Neural crest cell (in vitro differentiated cells): ENCODE measurements at places on chromosomes 3 and 15.

DNA sequence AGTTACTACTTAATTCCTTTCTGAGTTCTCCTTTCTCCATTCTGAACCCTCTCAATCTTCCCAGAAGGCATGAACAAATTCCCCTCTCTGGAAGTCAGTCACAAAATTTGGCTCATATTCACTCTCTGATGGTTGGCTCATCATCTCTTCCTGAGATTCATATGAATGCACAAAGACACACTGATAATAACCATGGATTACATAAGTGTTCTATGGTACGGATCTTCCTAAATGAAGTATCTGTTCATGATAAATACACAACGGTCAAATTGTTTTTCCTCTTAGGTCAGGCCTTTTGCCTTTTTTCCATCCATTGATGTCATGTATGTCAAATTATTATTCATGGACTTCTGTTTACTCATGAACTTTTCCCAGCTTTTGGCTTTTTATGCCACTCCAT is 162.6 kb downstream of the P2RY1 start:
- no peak for DNase-seq

- no peak for DNase-seq
Observed at GRCh38 chr3:40511031-40511718, 5.3 kb downstream of the ZNF620 start.

DNA sequence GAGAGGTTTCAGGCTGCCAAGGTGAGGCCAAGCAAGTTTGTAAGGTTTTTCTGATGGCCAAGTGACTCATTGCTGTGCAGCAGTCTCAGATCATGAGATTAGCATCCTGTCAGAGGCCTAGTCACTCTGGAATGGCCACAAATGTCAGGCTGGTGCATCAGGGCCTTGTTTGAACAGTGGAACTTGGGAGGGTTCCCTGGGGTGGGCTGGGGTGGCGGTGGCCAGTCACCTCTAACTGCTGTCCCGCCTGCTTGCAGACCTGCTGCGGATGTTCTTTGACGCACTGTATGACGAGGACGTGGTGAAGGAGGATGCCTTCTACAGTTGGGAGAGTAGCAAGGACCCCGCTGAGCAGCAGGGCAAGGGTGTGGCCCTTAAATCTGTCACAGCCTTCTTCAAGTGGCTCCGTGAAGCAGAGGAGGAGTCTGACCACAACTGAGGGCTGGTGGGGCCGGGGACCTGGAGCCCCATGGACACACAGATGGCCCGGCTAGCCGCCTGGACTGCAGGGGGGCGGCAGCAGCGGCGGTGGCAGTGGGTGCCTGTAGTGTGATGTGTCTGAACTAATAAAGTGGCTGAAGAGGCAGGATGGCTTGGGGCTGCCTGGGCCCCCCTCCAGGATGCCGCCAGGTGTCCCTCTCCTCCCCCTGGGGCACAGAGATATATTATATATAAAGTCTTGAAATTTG is 2.8 kb upstream of the FAM131A start:
- DNase-seq, result no peak

GRCh38 chr3:150216866-150217600 is 191.1 kb upstream of the TSC22D2 start:
- DNase-seq, result no peak

- no peak for DNase-seq
Observed at GRCh38 chr15:52709187-52709981, 30.2 kb upstream of the ATOSA start.

GRCh38 chr3:145854499-145854898 is 306.5 kb downstream of the PLOD2 start:
- DNase-seq, result no peak

DNA sequence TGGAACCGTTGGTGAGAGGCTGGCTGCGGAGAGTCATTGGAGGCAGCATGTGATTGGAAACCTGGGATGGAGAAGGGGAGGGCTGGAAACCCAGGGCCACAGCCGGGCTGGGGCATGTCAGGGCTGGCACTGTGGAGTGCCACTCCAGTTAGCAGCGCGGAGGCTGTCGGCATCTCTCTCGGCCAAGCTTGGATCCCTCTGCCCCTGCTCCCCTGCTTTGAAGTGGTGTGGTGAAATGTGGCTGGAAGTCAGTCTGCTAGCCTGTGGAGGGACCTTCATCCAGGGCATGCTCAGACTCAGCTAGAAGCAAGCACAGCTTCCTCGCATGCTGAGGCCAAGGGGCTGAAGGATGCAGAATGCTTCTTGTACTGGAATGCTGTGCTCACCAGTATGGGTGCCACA is 13.5 kb downstream of the SLCO3A1 start:
- DNase-seq, result no peak

- DNase-seq, result no peak
Observed at GRCh38 chr15:99662903-99663302, 70.3 kb downstream of the LYSMD4 start.

- DNase-seq, result no peak
Observed at GRCh38 chr15:69489073-69489571, 36.5 kb downstream of the RPLP1 start.

- DNase-seq, result no peak
Observed at GRCh38 chr3:72338082-72338941, 509.9 kb downstream of the SHQ1 start.

- no peak for DNase-seq
Observed at GRCh38 chr3:107506458-107506857, 16.3 kb upstream of the BBX start.

DNA sequence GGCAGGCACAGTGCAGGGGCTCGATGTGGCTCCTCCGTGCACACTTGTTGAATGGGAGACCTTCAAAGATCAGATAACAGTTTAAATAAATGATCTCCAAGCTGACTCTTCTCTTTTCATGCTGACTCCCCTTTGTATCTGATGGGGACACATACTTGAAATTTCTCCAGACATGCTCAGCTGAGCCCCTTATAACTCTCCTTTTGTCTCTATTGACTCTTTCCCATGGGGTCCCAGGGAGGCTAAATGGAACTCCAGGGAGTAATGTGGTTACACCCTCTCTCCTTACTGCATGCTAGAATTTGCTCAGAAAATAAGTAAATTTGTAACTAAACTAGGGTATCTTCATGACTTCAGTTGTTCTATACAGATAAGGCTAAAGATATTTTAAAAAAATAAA is 48.2 kb upstream of the TM4SF4 start:
- no peak for DNase-seq

DNA sequence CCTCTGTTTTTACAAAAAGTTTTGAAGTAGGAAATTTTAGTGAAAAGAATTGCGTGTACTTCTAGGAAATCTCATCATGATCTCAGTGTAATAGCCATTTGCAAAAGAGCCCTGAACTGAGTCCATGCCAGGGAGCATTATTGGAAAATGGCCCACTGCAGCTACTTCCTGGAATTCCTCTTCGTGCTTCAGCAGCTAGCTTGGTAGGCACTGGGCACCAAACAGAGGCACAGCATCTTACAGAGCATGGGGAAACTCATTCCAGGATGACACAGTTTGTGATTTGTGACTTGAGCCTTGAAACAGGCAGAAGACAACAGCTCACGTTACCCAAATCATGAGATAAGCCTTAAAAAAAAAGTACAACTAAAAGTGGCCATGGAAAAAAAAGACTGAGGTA is 179.1 kb downstream of the WDR72 start:
- DNase-seq, result no peak

GRCh38 chr3:29745232-29745870 is 464.5 kb downstream of the RBMS3 start:
- no peak for DNase-seq

DNA sequence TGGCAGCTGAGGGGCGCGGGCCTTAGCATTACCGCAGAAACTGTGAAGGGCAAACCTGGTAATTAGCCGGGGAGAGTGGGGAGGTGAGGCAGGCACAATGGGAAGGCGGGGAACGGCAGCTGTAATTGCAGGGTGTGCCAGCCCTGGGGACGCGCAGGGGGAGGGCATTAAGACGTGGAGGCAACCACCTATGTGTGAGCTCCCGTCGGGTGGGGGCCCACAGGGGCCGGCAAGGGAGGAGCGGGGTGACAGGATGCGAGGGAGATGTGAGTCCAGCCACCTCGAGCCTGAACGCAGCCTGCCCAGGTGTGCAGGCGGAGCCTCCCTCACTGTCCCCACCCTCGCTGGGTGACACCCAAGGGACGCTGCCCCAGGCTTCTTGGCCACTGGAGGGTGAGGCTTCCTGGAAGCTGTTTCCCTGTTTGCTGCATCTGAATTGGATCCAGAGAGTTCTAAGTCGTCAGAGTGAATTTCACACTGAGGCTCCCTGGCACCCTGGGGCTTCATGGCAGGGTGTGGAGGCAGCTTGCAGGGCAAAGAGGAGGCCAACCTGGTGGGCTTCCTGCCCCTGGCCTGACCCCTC is 130.6 kb upstream of the MEF2A start:
- no peak for DNase-seq

- DNase-seq, result no peak
Observed at GRCh38 chr15:81888748-81889484, 156.9 kb downstream of the MEX3B start.

DNA sequence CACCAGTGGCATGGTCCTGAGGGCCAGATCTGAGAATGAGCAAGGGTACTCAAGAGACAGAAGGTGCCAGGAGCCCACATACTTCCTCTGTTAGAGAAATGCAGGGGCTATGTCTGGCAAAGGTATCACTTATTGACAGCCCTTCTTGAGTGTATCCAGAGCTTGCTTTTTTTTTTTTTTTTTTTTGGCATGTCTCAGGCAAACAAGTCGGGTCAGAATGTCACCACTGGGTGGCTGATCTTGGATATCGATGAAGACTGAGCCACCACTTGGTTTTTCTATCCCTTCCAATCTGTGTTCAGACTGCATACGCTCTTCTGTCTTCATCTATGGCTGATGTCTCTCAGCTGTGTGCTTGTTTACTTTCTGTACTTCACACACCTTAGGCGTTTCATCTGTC is 363.4 kb upstream of the C2CD4B start:
- DNase-seq, result no peak

- DNase-seq, result no peak
Observed at GRCh38 chr15:90393040-90393439, 5.0 kb downstream of the IQGAP1 start.

DNA sequence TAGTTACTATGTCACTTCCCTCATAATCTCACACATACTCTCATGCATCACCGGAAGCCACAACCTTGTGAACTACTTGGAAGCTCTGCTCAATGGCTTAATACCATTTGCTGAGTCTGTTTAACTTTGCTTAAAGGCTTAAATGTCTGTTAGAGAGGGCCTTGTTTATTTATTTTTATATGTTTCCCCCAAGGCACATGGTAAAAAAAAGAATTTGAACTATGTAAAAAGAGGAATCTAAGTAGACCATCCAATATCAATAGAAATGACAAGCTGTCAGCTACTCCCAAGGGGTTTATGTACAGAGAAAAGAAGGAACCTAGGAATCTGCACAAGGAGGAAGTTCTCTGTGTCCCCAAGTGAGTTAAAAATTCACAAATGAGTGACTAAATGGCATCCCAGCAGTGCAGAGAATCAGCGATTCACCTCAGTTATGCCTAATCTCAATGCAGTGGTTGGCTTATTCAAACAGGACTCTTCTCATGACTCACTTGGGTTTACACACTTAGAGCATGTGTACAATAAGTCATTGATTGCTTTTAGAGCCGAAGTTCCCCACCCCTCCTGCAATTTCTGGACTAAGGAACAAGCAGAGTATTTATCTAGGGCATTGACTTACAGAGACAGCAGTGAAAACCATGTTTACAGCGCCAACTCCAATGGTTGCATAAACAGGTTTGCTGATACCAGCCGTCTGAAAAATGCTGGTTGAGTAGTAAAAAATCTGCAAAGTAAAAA is 24.4 kb downstream of the SLC2A2 start:
- DNase-seq, result no peak

GRCh38 chr15:43376017-43376705 is 5.3 kb downstream of the TUBGCP4 start:
- DNase-seq, result peak; percentile 12

GRCh38 chr3:177336873-177337450 is 139.7 kb upstream of the TBL1XR1 start:
- DNase-seq, result no peak

DNA sequence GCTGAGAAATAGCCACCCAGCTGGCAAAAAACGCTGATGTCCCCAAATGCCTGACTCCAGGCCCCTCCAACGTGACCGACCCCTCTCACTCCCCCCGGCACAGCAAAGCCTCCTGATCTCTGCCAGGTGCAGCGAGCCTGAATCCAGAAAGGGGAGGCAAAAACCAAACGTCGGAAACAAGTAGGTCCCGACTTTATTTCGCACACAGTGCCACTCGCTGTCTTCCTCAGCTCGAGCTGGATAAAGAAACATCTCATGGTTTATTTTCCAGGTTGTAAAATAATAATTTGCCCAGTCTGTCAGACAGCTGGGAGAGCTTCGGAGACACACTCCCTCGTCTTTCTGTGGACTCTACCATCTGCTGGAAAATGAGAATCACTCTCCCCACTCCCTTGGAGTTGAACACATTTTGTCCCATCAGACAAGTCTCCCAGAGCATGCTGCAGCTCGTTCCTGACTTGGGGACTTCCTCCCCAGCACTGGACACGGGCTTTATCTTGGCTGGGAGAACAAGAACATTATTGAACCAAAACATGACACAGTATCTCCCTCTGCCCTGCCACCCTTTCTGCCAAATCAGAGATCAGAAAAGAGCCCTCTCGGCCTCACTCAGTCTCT is 142.8 kb downstream of the NUP210 start:
- DNase-seq, result no peak

- no peak for DNase-seq
Observed at GRCh38 chr3:186251948-186252619, 110.0 kb downstream of the DGKG start.

DNA sequence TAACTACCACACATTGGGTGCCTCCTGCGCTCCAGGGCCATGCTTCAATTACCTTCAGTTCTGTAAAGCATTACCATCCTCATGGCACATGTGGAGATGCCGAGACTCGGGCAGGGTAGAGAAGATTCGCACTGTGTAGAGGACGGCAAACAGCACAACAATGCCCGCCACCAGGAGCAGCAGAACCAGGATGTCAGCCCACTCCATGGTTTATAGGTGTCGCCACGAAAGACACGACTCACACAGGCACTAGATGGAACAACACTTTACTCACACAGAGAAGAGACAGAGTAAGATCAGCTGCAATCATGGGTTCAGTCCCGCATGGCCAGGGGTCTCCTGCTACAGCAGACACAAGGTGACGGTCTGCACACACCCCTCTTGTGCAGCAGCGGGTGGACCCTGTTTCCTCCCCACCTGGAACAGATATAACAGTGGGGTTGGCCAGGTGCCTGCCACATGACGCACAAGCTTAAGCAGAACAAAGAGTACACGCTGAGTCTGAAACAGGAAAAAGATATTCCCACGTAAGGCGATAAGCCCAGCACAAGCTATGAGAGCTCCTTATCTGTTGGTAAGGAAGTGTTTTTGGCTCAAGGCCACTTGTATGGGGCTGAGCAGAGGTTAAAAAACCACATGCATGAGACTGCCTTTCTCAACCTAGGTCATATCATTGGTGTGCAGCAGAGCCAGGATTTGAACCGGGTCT is 2.5 kb upstream of the TBC1D21 start:
- DNase-seq, result no peak

GRCh38 chr15:89822951-89823711 is 8.5 kb upstream of the ANPEP start:
- no peak for DNase-seq

DNA sequence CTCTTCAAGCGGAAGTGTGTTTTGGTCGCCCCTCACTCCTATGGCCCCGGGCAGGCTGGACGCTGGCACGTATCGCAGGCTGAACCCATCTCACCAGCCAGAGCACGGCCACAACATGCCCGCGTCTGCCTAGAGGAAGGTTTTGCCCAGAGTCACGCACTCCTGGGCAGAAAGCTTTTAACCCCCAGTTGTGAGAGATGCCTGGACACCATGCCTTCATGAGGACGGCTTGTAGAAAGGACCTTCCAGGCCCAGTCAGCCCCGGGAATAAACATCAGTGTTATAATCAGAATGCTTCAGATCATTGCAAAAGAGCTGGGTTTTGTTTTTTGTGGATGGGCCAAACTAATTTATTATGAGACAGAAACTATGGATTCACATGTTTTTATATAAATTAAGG is 16.5 kb downstream of the CYFIP1 start:
- DNase-seq, result no peak

- DNase-seq, result no peak
Observed at GRCh38 chr3:105865867-105866350, 2.9 kb downstream of the CBLB start.
